EL (cell line): ENCODE measurements at places on chromosomes 6 and 20.

DNA sequence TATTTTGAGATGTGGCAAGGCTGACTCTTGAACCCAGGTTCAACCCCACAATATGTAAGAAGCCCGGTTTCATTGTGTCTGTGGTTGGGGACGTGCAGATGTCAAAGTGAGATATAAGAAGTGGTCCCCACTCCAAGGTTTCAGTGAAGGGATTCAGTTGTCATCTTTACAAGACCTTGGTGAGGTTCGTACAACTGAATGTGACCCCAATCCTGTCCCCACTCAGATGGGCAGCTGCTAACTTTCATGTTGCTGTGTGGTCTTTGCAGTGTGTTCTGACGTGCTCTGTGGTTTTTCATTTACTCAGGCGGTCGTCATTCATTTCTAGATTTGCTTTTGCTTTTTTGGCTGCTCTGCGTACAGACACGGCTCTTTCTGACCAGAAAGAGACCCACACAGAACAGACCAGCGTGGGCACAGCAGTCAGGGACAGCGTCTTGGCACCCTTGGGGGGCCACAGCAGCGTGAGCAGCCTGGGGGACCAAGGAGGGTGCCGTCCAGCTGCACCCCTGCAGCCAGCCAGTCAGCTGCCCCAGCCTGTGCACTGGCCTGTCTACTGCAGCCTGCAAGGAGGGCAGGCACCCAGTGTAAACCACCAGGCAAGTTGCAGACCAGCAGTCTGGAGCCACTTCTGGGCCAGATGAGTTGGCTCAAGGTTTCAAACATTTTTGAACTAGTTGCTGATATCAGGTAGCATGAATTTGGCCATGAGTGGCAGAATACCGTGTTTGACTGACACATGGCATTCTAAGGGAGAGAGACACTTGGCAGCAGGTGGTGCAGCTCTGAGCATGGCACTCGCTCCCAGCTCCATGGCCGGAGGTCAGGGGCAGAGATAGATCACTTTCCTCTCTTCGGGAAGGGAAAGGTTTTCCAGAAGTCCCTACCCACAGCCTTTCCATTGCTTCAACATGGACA lies 49.4 kb upstream of the IRF4 start:
- DNase-seq = no peak

GRCh38 chr6:126040826-126041225 lies 54.5 kb downstream of the TRMT11 start:
- peak; percentile 81 for DNase-seq

- no peak for DNase-seq
These were observed 859 bp upstream of the SMIM29 start for GRCh38 chr6:34249469-34250261.

DNA sequence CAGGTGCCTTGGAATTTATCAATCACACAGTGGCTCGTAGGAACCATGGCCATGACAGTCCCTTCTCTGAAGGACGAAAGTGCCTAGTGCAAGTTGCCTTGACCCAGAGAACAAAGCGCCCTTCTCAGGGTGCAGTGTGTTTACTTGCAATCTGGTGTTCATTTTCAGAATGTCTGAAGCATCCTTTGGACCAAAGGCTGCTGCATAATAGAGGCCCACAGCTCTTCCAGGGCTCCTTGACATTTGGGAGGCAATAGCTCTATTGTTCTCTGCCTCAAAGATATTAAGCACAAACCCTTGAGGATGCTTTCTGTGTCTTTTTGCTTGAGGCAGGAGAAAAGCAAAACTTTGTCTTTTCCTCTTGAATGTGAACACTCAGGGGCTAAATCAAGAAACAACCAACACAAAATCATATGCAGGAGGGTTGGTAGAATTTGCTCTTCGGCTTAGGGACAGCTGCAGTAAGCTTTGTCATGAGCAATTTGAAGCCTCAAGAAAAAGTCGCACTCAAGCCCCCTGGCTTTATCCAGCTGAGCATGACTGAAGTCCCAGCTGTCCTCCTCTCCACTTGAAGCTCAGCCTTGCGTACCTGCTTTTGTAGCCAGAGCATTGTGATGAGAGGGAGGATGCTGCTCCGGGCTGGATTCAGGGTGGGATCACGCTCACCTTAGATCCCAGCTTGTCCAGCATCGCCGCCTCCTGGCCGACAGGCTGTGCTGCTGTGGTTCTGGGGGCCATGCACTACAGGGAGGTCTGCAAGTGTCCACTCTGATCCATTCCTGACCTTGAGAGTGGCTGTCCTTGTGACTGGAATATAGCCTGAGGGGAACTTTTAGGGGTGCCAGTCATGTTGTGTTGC lies 495.4 kb downstream of the CDH26 start:
- DNase-seq = no peak

GRCh38 chr6:117449549-117450439 lies 24.1 kb upstream of the ROS1 start:
- DNase-seq = peak; percentile 84

GRCh38 chr20:63686492-63687321 lies 9.7 kb upstream of the TNFRSF6B start:
- DNase-seq = peak; percentile 88

GRCh38 chr6:11613858-11614257 lies 76.3 kb downstream of the TMEM170B start:
- peak; percentile 96 for DNase-seq

- DNase-seq = no peak
These were observed 295.2 kb downstream of the QKI start for GRCh38 chr6:163709693-163710092.

- no peak for DNase-seq
These were observed 38.7 kb upstream of the RFPL4B start for GRCh38 chr6:112308476-112308875.

DNA sequence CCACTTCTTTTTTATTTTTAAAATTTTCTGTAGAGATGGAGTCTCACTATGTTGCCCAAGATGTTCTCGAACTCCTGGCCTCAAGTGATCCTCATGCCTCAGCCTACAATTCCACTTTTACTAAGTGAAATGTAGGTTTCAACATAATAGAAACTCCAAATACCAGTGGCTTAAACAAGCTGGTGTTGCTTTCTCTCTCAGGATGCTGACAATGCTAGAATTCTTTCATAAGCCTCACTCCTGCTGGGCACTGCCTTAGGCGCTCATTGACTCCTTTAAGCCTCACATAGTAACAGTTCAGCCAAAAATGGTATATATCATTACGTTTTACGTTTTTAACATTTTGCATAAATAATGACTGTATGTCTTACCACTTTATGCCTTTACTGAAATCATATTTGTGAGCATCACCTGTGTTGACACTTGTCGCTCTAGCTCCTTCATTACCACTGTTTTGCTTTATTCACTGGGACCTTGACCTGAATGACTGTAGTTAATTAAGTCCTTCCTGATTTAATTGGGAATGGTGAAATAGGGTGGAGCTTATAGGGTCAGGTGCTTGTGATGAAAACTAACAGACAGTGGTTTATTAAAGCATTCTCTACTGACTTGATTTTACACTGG lies 3.9 kb upstream of the CST9 start:
- DNase-seq = no peak

GRCh38 chr20:40488401-40488800 lies 200.6 kb downstream of the MAFB start:
- DNase-seq = peak; percentile 21

- no peak for DNase-seq
These were observed 64.0 kb upstream of the SGK1 start for GRCh38 chr6:134381959-134382358.

DNA sequence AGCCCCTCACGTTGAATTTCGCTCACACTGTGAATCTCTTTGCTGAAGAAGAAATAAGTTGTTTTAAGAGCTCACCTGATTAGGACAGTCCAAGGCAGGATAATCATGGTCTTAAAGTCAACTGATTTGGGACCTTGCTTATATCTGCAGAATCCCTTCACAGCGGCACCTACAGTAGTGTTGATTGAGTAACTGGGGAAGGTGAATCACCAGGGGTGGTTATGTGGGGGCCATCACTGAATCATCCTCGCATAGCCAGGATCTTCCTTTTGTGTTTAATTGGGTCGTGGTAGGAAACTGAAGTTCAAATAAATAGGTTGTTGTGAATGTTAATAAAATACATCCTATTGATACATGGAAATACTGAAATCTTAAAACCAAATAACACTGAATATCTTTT lies 20.2 kb upstream of the MICA start:
- peak; percentile 54 for DNase-seq

GRCh38 chr6:34531580-34532201 lies 24.4 kb downstream of the SPDEF start:
- DNase-seq = no peak

GRCh38 chr6:26437550-26437949 lies 2.8 kb upstream of the BTN3A3 start:
- no peak for DNase-seq

DNA sequence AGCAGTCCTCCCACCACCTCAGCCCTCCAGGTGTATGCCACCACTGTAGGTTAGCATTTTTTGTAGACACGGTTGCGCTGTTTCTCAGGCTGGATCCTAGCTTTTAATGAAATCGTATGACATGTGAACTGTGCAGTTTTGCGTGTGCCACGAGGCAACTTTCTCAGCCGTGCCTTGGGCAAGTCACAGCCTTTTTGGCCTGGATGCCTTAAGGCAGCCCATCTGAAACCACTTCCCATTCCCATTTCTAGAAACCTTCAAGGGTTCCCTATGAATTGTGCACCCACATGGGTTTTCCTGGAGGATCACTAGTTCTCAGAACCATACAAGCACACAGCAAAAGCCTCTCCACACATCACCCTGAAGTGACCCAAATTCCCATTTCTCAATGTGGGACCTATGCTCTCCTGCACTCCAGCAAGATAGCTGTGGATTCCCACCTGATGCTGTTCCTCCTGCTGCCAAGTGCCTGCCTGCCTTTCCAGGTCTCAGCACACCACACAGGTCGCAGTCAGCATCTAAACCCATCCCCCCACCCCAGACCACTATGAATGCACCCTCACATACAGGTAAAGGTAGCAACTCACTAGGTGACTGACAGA lies 28.9 kb downstream of the SNX5 start:
- no peak for DNase-seq

DNA sequence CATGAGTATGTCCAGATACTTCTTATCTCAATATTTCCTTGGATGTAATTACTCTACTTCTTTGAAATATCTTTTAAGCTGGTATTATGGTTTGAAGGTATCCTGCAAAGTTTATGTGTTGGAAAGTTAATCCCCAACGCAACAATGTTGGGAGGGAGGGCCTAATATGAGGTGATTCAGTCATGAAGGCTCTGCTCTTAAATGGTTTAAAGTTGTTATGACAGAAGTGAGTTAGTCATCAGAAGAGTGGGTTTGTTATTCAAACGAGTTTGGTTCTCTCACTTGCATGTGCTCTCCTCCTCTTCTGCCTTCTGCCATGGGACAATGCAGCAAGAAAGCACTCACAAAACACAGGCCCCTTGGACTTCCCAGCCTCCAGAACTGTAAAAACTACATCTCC lies 176.3 kb downstream of the KCNQ5 start:
- peak; percentile 58 for DNase-seq

- peak; percentile 55 for DNase-seq
These were observed 108.1 kb downstream of the BCKDHB start for GRCh38 chr6:80214436-80215022.

DNA sequence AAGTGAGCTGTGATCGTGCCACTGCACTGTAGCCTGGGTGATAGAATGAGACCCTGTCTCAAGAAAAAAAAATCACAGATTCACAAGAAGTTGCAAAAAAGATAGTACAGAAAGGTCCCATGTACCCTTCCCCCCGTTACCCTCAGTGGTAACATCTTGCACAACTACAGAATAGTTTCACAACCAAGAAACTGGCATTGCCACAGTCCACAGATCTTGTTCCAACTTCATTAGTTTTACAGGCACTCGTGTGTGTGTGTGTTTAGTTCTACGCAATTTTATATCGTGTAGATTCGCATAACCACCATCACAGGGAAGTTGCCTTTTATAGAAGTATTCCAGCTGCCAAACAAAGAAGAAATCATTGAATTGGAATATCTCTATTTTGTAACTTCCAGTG lies 19.1 kb downstream of the SPATA2 start:
- no peak for DNase-seq

GRCh38 chr6:22071270-22072041 lies 225.4 kb downstream of the PRL start:
- DNase-seq = peak; percentile 63

GRCh38 chr20:59299945-59300332 lies 472 bp upstream of the EDN3 start:
- DNase-seq = no peak

DNA sequence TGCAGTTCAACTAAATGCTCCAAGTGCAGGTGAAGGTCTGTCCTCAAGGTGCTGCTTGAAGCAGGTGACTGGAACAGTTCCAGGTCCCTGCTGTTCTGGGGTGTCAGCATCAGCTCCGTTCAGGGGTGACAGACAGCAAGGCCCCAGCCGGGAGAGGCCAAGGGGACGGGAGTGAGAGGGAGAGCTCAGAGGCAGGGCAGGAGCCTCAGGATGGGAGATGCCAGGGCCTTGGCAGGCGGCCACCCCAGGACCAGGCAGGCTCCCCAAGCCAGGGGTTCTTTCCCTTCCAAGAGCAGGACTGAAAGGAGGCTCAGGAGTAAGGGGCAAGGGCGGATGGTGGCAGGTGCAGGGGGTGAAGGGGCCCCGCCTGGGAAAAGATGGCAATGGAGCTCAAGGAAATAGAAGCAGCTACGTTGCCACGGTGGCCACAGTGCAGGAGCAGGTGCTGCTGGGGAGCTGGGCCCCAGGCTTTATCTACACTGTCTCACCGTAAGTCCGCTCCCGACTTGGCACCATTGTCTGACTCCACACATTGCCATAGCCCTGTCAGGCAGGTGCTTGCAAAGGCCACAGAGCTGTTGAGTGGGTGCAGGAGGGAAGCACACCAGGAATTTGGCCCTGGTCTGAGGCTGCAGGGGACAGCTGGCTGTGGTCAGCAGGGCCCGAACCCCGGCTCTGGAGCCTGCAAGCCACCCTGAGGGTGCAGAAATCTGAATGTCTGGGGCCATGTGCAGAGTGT lies 43.1 kb downstream of the ERMARD start:
- DNase-seq = no peak

DNA sequence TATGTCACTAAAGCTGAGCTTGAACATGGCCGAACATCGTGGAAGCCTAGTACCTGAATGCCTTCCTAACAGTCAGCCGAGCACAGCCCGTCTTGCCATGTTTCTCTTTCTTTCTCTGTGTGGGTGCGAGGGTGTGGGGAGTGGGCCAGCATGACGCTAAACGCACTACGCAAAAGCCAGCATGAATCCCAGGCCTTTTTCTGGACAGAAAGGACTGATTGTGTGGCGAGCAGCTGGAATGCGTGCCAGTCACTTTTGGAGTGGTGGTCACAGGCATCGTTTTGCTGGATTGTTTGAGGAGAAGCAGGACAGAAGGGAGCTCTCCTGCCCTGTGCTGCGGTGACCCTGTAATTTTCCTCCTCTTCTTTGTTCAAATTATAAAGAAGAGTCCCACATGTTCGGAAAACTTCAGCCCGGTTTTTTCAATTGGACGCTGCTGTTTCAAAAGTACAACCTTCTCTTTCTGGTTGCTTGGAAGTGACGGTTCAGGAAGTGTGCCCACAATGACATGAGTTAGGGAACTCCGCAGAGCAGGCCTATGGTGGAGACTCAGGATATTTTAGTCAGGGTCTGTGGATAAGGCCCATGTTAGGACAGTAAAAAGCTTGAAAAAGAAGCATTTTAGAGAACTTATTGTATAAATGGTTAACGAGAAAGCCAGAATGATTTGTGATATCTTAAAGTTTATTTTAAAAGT lies 54.3 kb downstream of the PDE7B start:
- no peak for DNase-seq

- peak; percentile 19 for DNase-seq
These were observed 20.4 kb upstream of the MCM3 start for GRCh38 chr6:52304983-52305390.
